AG10803 (cell line): ENCODE measurements at places on chromosomes 6 and 20.

DNA sequence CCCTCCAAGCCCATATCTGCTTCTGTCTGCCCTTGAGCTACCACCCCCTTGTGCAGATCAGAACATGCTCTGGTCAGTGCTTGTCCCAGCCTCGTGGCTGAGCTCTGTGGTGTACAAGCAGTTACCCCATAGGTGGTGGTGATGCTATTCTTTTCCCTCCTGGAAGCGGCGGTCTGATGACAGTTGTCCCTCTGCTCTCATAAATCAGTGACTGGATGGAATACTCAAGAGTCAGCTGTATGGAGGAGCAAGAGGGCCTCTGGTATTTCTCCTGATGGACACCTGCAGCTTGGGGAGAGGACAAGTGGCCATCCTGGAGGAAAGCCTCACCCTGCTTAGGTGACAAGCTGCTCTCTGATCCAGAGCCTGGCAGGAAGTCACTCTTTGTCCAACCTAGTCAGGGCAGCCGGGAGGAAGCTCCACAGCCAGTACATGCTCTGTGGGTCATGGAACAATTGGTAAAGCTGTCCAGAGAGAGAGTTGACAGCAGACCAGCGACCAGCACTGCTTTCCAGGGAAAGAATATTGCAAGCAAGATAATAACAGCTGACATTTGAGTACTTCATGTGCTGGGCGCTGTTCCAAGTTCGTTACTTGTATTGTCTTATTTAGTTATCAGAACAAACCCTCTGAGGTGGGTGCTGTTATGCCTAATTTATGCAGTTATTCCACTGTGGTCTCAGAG, 47.1 kb downstream of the SCAND1 start:
- no peak for DNase-seq

DNA sequence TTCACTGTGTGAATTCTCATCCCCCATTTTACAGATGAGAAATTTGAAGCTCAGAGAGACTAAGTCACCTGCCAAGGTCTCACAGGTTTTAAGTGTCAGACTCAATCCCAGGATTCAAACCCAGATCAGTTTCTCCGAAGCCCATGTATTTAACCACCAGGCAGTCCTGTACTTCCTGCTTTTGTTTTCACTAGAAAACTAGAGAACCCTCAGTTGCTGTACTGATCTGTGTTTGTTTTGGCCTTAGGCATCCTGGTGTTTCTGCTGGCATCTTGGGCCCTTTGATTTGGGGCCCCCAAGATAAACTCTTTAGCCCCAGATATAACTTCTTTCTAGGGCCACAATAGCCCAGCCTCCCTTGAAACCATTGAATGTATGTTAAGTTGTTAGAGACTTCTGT, 36.5 kb downstream of the PPP1R16B start:
- DNase-seq = no peak

DNA sequence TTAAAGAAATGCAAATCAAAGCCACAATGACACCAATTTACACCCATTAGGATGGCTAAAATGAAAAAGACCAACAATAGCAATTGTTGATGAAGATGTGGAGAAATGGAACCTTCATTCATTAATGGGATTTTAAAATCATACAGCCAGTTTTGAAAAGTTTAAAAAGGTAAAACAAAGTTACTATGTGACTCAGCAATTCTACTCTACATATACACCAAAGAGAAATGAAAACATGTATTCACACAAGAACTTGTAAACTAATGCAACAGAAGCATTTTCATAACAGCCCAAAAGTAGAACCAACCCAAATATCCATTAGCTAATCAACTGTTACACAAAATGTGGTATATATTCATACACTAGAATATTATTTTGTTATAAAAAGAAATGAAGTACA, 75.7 kb downstream of the PDSS2 start:
- DNase-seq = no peak

- DNase-seq = no peak
Observed at GRCh38 chr6:97805596-97805995, 522.6 kb upstream of the MMS22L start.

GRCh38 chr20:62806383-62807050, 1.9 kb downstream of the OGFR start:
- no peak for DNase-seq
